ENCODE measurements at places on chromosomes 4 and X.

GRCh38 chr4:122715221-122715620, 17.3 kb upstream of the BBS12 start:
- DNase-seq: no peak

DNA sequence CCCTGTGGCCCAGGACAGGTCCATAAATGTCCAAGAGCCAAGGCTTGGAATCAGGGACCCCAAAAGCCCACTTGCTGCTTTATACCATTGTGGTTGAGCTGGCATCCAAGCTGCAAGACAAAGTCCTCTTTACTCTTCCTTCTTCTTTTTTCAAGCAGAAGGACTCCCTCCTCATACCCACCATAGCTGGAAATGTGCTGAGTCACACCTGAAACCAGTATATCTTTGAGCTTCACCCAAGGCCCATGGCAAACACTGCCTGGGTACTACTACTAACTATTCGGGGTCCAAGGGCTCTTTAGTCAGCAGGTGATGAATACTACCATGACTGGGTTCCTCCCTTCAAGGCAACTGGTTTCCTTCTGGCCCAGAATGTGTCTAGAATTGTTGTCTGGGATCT, 37.3 kb upstream of the NMU start:
- DNase-seq: no peak

DNA sequence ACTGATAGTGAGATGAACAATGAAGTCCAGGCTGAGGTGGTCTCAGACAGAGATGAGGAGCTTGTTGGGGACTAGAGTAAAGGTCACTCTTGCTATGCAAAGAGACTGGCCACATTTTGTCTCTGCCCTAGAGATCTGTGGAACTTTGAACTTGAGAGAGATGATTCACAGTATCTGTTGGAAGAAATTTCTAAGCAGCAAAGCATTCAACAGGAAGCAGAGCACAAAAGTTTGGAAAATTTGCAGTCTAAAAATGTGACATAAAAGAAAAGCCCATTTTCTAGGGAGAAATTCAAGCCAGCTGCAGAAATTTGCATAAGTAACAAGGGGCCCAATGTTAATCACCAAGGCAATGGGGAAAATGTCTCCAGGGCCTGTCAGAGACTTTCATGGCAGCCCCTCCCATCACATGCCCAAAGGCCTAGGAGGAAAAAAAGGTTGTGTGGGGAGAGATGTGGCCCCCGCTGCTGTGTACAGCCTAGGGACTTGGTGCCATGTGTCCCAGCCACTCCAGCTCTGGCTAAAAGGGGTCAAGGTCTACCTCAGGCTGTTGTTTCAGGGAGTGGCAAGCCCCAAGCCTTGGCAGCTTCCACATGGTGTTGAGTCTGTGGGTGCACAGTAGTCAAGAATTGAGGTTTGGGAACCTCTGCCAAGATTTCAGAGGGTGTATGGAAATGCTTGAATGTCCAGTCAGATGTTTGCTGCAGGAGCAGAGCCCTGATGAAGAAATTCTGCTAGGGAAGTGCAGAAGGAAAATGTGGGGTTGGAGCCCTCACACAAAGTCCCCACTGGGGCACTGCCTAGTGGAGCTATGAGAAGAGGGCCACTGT, 262.8 kb downstream of the DKK2 start:
- no peak for DNase-seq

- no peak for DNase-seq
Measured at GRCh38 chrX:130020661-130021324, 38.4 kb downstream of the BCORL1 start.

DNA sequence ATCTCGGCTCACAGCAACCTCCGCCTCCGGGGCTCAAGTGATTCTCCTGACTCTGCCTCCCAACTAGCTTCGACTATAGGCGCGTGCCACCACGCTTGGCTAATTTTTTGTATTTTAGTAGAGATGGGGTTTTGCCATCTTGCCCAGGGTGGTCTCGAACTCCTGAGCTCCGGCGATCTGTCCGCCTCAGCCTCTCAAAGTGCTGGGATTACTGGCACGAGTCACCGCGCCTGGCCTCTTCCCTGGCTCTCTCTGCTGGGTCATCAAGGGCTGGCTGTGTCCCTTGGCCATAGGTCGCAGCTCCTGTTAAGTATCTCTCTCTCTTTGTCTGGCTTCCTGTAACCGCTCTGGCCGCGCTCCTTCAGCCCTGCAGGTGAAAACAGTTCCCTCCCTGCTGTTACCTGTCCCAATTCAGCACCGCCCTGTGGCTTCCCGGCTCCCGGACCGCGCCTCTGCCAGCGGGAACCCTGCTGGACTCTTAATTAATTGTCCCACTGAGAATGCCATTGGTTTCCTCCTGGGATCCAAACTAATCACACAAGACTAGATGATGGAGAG, 1.3 kb upstream of the RGS12 start:
- DNase-seq: no peak

DNA sequence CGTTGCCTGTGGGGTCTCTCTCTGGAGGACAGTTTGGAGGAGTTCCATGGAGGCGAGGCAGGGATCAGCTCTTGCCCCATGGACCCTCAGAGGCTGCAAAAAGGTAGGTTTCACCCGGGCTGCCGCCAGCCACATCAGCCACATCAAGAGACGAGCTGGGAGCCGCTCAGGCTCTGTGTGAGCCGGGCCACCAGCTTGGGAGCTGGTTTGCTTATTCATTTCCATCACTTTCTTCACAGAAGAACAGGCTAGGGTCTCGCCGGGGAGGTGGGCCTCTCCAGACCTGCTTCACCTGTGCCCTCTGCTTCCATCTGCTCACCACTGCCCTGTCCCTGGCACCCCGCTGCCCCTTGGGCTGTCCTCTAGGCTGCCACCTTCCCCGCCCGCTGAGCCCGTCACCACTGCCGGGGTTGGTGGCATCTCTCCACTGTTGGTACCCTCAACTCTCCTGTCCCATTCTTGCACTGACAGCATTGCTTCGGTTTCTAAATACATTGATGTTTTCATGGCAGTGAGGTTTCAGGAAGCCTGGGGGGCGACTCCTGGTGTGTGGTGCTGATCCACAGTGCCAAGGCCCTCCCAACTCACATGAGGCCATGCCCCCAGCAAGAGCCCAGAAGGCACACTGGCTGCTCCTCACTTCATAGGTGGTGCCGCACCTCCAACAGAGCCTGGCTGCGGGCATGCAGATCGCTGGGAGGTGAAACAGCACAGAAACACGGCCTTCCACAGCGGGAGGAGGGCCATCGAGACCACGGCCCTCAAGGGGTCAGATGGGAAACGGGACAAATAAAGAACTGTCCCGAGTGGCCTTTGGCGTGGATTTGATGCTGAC, 4.5 kb upstream of the TREX2 start:
- DNase-seq: no peak

GRCh38 chr4:159002950-159003349, 99.9 kb upstream of the RAPGEF2 start:
- no peak for DNase-seq
